ENCODE measurements at places on chromosomes 5 and 9. TPM values are rescaled to one million over a fixed set of nuclear protein-coding genes. Genes with fewer than 3 reads are reported as not detected.

ADGRV1 gene
- total RNA-seq, result 0.63 TPM

INSYN2B gene
- not detected for total RNA-seq

ELOVL7 gene
- 1.1 TPM for total RNA-seq

DNA sequence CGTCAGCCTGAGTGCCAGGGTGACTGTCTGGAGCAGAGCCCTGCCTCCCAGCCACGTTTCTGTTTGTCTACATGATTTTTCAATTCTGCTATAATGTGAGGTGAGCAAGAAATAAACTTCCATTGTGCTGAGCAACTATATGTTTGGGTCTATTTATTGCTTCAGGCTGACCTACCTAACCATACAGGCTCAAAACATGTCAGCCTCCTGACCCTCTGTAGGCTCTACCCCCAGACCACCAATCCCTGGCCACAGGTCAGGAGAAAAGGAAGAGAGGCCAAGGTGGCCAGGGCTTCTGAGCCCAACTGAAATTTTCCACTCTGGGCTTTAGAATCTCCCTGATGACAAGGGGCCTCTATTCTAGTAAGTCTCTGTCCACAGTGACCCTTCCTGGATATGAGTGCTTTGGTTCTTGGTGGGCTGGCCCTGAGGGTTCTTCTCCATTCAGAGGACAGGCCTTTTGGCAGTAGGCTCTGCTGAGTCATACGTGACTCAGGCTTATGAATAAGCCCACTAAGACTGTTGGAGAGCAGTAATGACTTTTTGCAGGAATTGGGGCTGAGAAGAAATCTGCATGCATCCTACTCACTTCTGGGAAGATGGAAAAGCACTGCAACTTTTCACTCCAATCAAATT lies 117.2 kb upstream of the TBCA start:
- no peak overlapping the region for H3K4me3 ChIP-seq
- no peaks in the 10 kb centered on the region for H3K27me3 ChIP-seq
